ENCODE measurements at places on chromosomes 2 and 18. TPM values are rescaled to one million over a fixed set of nuclear protein-coding genes. Genes with fewer than 3 reads are reported as not detected.

DNA sequence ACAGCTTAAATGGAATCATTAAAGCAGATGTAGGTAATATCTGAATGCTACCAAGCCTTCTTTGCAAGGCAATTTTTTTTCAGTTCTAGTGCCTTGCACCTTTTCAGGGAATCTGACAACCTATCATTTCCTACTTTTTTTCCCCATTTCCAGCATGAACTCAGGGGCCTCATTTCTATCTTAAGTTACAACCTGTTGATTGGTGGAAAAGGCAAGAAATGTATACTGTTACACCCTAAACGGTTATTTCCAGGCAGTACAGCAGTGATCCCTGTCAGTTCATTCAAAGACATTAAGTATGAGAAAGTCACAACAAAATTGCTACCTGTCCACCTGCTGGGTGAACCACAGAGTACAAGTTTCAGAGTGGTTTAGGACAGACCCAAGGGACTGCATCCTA is 171.2 kb upstream of the PIK3C3 start:
- DNase-seq, result no peak

- no peak for DNase-seq
These were observed 1.2 kb upstream of the DSC2 start for GRCh38 chr18:31103423-31103822.

Gene VSNL1
- total RNA-seq, result 1.5 TPM

- DNase-seq, result no peak
These were observed 59.5 kb upstream of the CD28 start for GRCh38 chr2:203646961-203647360.

- DNase-seq, result no peak
These were observed 26.6 kb upstream of the ACVR1 start for GRCh38 chr2:157902692-157903091.

Gene ANKRD29
- not detected for total RNA-seq

DNA sequence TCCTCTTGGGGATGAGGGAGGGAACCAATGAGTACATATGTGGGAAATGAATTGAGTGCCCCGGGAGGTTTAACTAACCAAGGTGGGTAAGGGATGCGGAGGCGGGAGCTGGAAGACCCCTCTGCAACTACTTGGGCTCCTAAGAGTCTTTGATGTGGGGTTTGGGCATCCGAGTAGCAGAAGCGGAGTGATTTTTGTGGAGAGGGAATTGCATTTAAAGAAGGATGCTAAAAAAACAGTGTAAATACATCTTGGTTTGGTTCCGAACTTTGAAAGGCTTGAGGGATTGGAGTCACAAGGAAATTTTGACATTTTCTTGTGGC is 215.7 kb downstream of the MCFD2 start:
- DNase-seq, result no peak

Gene KCNK3
- total RNA-seq, result not detected

Gene CHRND
- 0.11 TPM for total RNA-seq

- no peak for DNase-seq
These were observed 180.4 kb downstream of the TRIB2 start for GRCh38 chr2:12897181-12897580.

DNA sequence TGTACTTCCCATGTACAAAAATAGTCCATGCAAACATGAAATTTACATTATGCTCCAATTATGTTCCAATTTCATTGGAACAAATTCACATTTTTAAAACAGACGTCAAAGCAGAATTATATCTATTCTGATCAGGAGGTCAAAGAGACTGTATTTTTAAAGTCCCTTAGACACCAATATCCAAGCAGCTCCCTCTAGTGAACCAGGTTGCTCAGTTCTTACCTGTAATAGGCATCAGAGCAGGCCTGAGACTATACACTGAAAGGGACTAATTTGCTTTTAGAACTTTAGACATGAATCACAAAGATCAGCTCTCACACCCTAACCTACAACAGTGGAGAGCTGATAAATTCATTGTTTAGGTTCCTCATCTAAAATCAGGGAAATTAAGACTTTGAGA is 273.9 kb downstream of the MBD2 start:
- no peak for DNase-seq

DNA sequence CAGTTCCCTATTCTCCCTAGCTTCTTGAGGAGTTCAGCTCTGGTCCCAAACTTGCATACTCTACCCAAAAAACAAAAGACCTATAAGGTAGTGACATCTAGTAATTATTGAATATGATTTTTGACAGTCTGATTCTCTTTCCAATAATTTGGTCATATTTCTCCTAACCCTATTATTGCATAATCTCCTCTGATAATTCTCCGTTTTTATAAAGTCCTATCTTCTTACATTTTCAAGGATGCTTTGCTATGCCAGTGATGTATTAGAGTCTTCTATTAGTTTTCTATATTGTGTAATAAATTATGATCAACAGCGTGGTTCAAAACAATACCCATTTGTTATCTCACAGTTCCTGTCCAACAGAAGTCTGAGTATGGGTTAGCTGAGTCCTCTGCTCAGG is 426.3 kb downstream of the BCL11A start:
- DNase-seq, result no peak

DNA sequence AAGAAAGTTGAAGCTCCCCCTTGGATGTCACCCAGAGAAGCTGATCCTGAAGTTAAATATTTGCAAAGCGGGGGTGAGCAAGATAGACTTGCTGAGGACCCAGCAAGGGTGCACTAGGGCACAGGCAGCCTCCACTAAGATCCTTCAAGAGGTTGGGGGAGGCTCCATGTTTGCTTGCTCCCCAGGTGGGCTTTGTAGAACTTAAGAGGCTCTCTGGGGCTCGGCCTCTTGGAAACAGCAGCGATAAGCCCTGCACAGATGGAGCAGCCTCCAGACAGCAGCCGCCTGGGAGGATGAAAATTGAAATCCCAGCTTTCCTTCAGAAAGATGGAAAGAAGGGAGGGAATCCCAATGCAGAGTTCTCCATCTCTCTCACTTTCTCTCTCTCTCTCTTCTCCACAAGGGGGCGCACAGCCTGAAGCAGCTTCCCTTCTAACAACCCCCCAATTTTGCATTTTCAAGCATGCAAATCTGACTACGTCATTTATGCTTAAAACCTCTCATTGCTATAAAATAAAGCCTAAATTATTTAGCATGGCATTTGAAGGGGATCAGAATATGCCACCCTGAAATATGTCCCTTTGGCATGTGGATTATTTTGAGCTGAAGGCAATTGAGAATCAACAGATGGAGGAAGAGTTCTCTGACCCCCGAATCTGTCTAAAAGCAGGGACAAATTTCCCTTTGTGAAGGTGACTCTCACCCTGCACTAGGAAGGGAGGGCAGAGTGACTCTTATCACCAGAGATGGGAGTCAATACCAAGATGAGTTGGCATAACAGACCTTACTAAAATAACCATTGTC is 185.7 kb upstream of the KLHL29 start:
- peak; percentile 68 for DNase-seq

Measured in endodermal cell (in vitro differentiated cells).